Osteoblast (primary cell): ENCODE measurements at places on chromosomes 5 and 9. TPM values are rescaled to one million over a fixed set of nuclear protein-coding genes. Genes with fewer than 3 reads are reported as not detected.

DNA sequence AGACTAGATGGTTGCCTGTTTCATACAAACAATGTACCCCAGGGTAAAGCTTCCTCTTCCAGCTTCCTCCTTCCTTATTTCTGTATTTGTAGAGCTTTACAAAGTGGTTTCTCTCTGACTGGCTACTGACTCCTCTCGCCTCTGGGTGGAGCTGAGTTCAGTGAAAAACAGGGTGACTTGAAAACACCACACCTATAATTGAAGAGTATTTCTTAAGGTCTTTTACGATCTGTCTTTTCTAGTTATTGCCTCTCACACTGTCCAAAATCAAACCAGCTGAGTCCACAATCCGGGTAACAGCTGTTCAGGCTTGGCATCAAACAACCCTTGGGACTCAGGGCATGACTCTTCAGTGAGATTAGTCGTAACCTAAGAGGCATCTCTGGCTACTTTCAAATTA, 200.4 kb downstream of the ARRDC3 start:
- no peak overlapping the region for H3K27ac ChIP-seq
- DNase-seq, result no peak
- H3K4me3 ChIP-seq, result no peak overlapping the region
- H3K4me1 ChIP-seq, result no peaks in the 10 kb centered on the region
- H3K27me3 ChIP-seq, result no peaks in the 10 kb centered on the region

The GFI1B gene
- under 0.01 TPM in 1 of 2 replicates, not detected in the other for total RNA-seq

The RIOK2 gene
- total RNA-seq, result 29.7 and 32.1 TPM in 2 replicates

DNA sequence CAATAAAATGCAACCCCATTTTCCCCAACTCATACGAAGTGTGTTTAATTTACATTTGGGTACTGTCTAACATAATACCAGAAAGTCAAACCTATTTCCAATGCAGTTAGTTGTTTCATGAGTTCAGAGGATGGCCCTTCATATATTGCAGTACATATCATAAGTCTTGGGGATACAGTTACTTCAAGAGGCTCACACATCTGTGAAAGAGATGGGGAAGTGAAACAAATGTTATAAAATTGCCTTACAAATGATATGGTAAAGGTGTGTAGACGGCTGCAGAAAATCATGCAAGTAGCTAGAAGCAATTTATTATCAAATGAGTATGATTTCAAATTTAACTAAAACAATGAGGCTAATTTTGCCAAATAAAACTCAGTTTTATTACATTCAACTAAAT, 219.0 kb upstream of the CDH12 start:
- no peak overlapping the region for H3K27ac ChIP-seq
- no peaks in the 10 kb centered on the region for H3K36me3 ChIP-seq
- no peak for DNase-seq
- H3K27me3 ChIP-seq, result no peaks in the 10 kb centered on the region

DNA sequence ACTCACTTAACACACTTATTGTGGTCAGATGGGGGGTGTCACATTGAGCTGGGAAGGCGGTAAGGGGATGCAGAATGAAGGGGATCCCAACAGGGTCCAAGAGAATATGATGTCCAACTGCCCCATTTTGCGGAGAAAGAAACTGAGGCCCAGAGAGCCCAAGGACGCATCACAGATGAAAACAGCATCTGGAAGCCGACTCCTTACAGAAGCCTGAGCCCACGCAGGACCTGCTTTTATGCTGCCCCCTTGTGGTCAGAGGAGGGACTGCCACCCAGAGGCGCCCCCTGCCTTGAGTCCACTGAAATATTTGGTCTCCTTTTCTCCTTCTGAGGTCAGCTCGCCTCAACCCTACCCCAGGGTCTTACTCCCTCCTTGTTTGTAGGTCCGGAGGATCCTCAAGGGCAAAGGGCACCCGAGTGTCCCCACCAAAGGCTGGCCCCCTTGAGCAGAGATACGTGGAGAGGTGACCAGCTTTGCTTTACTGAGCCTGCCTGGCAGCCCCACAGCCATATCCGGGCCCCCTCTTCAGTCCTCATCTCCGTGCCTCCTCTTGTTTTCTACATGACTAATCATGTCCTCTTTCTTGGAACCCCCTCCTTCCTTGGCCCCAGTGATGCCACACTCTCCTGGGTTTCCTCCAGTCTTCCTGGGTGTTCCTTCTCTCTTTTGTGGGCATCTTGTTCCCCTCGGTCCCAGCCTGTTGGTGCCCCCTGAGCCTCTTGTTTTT, 30.0 kb upstream of the TTLL11 start:
- H3K27ac ChIP-seq, result no peak overlapping the region

The UGT3A2 gene
- total RNA-seq, result under 0.01 TPM in 1 of 2 replicates, not detected in the other

The GARNL3 gene
- total RNA-seq, result 2.4 and 5.8 TPM in 2 replicates

The PCDHB11 gene
- total RNA-seq, result 1.1 and 1.8 TPM in 2 replicates

GRCh38 chr9:78572266-78572665, 275.3 kb downstream of the PSAT1 start:
- H3K4me3 ChIP-seq, result no peak overlapping the region
- no peak for DNase-seq
- no peak overlapping the region for H3K27ac ChIP-seq
- no peaks in the 10 kb centered on the region for H3K36me3 ChIP-seq
- no peaks in the 10 kb centered on the region for H3K27me3 ChIP-seq
- peaks cover 12% of the 10 kb centered on the region for H3K4me1 ChIP-seq

The SHC3 gene
- total RNA-seq, result under 0.01 and 0.36 TPM in 2 replicates

DNA sequence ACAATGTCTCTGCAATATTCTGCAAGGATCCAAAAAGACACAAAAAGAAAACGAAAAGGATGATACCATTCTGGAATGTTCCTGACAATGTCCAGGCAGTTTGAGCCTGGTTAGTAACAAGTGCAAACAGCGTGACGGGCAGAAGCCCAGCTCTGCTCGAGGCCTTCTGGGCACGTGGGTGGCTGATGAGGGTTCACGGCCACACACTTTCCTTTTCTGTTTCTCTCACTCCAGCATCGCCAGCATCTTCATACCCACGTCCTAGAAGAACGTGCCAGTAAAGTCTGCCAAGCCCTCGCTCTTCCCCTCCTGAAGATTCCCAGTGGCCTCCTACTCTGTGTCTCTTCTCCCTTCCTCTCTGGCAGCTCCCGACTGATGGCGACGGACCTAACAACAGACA, 36.7 kb downstream of the COL23A1 start:
- DNase-seq, result no peak
- H3K36me3 ChIP-seq, result no peaks in the 10 kb centered on the region
- H3K27ac ChIP-seq, result no peak overlapping the region
- H3K27me3 ChIP-seq, result no peaks in the 10 kb centered on the region
- H3K4me1 ChIP-seq, result no peaks in the 10 kb centered on the region

DNA sequence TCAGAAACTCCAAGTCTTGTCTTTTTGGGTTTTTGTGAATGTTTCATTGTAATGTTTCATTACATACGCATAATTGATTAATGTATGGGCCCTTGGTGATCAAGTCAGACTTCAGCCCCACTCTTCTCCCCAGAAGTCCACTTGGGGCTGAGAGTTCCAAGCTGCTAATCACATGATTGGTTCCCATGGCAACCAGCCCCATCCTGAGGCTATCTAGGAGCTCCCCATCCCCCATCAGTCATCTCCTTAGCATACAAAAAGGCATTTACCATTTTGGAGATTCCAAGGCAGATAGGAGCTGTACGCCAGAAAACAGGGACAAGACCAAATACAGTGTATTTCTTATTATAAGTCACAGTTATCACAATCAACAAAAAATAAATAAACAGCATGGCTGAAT, 22.9 kb upstream of the SYK start:
- no peak overlapping the region for H3K4me3 ChIP-seq
- H3K27ac ChIP-seq, result no peak overlapping the region
- H3K27me3 ChIP-seq, result no peaks in the 10 kb centered on the region
- no peak for DNase-seq
